Activated naive CD4-positive, alpha-beta T cell (primary cell): ENCODE measurements at places on chromosomes 1 and 21.

DNA sequence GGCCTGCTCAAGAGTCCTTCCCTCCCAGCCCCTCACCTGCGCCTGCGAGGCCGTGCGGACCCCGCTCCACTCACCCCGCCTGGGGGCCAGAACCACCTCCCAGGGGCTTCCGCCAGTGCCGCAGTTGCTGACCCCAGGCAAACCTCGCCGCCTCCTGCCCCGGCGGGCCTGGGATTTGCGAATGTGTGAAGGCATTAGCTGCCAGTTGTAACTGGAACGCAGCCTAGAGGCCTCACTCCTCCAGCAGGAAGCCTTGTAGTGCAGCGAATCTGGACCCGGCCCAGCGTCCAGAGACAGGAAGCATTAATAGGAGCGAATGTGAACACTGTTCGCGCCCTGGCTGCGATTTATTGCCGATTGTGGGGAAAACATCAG, 140.9 kb upstream of the ARHGEF16 start:
- no peak for DNase-seq

DNA sequence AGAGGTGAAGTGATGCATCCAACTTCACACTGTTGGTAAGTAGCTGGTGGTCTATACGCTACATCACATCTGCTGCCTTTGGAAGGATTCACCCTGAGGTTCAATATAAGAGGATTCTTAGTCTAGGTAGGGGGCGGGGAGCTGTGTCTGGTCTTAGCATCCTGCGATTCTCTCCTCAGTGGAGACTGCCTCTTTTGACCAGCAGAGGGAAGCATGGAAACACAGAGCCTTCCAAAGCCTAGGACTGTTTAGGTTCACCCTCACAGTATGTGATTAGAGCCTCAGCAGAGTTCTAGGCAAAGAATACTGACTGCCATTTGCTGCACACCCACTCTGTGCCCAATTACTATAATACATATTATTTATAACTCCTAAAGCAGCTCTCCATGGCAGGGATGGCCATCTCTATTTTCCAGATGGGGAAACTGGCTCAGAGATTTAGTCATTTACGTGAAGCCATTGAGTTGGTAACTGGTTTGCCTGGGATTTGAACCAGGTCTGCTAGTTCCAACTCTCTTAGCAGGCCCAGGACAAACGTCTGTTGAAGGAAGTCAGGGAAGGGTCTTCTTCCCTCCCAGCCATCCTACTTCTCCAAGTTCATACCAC, 28.9 kb upstream of the EFCAB14 start:
- no peak for DNase-seq

GRCh38 chr1:230281556-230281955, 144.6 kb downstream of the PGBD5 start:
- no peak for DNase-seq

GRCh38 chr21:35791541-35792325, 268.6 kb downstream of the SETD4 start:
- no peak for DNase-seq

DNA sequence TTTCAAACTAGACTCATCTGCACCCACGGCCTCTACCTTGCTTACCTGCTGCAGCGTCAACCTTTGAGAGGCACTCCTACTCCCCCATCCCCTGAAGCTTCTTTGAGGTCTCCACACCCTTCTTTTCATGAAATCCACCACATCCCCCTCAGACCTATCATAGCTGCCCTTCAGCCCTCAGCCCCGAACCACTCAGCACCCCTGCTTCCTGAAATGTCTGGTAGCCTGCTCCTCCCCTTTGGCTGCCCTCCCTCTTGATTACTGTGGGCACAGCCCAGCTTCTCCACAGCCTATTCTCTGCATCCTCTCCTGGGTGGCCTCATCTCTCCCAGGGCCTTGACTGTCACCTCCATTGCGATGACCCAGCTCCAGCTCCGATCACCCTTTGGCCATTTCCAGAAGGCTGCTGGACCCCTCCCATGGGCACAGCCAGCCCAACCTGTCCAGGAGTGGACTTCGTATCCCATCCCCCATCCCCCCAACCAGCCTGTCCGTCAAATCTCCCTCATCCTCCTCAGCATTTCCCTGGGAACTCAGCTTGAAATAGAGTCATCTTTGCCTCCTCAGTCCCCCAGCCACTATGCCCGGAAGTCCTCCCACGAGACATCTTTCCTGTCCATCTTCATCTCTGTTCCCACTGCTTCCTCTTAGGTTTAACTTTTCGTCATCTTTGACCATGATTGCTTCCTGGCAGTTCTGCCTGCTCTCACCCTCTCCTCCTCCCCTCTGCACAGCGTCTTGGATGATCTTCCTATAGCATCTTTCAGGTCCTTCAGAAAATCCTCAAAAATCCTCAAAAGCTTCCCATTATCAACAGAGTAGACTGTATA, 6.1 kb upstream of the ADORA1 start:
- DNase-seq: no peak

DNA sequence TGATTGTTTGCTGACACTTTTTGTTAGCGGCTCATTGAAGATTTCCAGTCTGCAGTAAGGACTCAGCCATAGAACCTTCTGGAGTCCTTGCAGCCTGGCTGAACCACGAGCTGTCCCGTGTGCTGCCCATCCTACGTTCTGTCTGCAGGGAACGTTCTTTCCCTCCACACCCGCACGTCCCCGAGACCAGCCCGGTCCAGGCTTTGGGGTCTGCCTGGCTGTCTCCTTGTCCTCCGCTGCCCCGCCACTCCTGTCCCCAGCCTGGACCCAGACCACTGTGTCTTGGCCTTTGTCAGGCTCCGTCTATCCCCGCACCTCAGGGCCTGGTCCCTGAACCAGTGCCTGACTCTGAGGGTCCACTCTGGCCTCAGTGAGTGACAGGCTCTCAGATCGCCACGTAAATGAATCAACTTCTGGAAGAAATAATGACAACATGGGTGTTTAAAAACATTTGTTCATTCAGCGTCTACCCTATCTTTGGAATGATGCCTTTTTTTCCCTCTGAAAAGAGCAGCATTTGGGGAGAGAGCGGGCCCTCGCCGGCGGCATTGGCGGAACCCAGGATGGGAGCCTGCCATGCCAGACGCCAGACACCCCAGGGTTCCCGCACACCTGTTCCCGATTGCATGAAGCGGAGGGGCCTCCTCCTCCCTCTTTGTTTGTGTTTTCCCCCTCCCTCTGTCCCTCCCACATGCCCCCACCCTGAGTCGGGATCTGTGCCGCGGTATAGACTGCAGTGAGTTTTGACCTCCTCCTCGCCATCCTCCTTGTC, 43.9 kb upstream of the C1orf174 start:
- no peak for DNase-seq

DNA sequence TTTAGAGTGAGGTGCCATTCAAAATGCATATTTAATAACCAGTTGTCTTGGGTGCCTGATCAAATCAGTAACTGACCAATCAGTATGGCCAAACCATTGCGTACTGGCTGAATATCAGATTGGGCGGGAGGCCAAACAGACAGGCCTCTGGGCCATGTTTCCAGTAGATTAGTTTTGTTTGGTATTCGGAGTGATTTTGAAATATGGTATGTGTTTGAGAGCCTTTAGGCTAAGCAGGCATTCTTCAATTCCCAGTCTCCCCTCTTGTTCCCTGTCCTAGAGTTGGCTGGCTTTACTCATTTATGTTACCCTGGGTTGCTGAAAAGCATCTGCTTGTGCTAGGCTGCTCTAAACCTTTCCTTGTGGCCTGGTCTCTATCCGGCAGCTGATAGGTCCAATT, 80.1 kb downstream of the BACH1 start:
- no peak for DNase-seq

DNA sequence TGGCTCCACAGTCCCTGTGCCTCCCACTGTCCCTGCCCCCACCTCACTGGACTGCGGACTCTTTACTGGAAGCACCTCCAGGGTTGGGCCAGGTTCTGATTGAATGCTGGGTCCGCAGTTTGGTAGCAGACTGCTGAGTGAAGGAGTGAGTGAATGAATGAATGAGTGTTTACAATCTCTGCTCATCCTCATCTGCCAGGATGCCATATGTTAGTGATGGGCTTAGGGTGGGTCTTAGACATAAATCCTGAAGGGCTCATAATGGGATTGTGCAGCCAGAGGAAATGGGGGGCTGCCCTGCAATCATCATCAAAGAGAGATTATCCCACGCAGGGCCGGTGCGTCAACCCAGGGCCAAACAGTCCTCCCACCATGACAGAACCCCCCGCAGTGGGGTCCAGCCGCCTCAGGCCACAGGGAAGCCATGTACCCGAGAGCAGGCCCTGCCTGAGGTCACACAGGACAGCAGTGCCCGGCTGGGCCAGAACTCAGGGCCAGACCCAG, 26.1 kb downstream of the SLC1A7 start:
- no peak for DNase-seq

- DNase-seq: no peak
These were observed 2.0 kb downstream of the AGRN start for GRCh38 chr1:1021920-1022259.

- DNase-seq: no peak
These were observed 73.0 kb upstream of the ABCD3 start for GRCh38 chr1:94345148-94345721.

- DNase-seq: no peak
These were observed 80.9 kb downstream of the UCHL5 start for GRCh38 chr1:192978195-192978710.

DNA sequence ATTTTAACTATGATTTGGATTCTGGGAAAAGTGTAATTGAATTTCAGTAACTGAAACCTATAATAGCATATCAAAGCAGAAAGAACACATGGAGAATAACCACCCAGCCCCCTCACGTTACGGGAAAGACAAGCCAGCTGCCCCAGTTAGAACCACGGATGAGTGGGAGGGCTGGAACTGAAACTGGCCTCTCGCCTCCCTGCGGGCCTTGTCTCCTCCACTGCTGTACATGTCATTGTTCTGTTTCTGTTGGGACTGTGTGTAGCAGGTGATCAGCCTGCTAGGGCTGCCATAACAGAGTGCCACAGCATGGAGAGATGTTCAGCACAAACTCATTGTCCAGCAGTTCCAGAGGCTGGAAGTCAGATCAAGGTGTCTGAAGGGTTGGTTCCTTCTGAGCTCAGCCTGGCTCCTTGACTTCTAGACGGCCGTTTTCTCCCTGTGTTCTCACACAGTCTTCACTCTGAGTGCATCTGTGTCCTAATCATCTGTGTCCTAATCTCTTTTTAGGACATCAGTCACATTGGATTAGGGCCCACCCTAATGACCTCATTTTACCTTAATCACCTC, 52.4 kb downstream of the MAP3K21 start:
- no peak for DNase-seq

DNA sequence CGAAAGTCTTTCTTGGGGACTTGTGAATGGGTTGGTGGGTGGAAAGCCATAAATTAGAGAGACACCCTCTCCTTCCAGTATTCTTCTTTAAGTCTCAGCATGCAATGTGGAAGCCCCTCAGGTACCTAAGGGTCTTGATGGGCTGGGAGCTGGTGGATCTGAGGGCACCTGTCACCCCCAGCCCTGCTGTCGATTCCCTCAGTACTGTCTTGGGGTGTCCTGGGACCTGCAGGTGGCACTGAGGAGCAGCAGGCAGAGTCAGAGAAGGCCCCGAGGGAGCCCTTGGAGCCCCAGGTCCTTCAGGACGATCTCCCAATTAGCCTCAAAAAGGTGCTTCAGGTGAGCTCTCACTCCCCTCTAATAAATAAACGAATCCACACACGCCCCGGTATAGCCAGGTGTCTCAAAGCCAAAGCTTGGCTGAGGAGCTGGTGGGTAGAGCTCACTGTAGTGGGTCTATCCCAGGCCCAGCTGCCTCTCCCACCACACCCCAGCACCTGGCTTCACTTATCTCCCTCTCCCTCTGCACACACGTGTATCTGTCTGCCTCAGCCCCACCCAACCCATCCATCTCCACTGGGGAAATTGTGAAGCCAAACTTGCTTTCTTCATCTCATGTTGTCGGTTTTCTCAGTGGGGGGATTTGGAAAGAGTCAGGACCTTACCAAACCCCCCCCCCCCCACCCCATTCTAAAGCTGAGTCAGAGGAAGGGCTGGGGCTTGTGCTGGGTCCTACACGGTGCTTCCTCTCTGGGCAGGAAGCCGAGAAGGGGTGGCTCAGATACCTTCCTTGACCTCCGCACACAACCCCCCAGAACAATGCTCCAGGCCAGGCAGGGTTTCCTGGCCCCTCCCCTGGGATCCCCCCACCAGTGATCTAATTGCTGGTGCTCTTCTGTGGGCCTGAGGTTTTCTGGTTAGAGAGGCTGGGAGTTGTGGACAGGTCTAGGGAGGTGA, 1.6 kb downstream of the ADAM15 start:
- DNase-seq: no peak

- no peak for DNase-seq
These were observed 2.5 kb downstream of the SLC1A7 start for GRCh38 chr1:53139951-53140361.

GRCh38 chr21:32102426-32102825, 176.4 kb downstream of the MIS18A start:
- DNase-seq: no peak

- no peak for DNase-seq
These were observed 1495.3 kb downstream of the MRPL39 start for GRCh38 chr21:24112020-24112419.

DNA sequence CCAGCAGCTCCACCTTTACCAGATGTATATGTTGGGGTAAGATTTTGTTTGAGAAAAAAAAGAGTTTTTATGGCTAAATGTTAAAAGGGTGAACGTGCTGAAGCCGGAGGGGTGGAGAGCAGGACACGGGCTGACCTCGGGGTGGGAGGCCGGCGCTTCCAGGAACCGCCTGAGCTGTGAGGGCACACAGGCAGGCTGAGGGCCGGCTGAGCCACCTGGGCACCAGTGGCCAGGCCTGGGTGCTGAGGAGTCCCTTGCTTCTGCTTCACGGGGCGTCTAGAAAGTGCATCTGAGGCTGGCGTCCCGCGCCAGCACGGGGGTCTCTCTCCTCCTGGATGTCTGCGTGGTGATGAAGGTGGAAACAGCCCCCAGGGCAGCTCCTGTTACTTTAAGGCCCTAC, 33.6 kb upstream of the ADARB1 start:
- no peak for DNase-seq

GRCh38 chr1:227886993-227887696, 60.6 kb downstream of the WNT9A start:
- DNase-seq: no peak
